Activated CD4-positive, alpha-beta T cell treated with anti-CD3 and anti-CD28 coated beads, Interleukin-2, Interleukin-4, amounts not matched to agents 100 ng/mL and 50 ng/mL, durations not matched to agents 16 hours and 8 hours (primary cell): ENCODE measurements at places on chromosomes 7 and 10.

GRCh38 chr7:28505014-28505413 is 92.7 kb downstream of the CREB5 start:
- no peak for DNase-seq

GRCh38 chr10:68074031-68074774 is 880 bp downstream of the HERC4 start:
- DNase-seq: no peak

GRCh38 chr10:130261306-130261705 is 125.1 kb downstream of the GLRX3 start:
- no peak for DNase-seq

GRCh38 chr10:22491480-22491879 is 146.2 kb downstream of the SPAG6 start:
- no peak for DNase-seq

DNA sequence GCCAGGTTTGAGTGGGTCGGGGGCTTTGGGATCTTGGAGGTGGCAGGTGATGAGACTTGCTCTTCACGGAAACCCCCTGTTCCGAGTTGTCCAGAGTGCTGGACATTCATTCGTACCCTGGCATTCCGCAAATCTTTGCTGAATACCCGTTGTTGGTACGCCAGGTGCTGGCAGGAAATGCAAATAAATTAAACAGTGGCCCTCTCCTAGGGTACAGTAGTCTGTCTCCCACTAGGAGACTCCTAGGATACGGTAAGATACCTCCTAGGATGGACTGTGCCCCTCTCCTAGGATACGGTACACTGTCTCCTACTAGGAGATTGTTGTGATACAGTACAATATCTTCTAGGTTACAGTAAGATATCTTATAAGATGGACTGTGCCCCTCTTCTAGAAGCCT is 544 bp downstream of the SEC23IP start:
- DNase-seq: no peak

DNA sequence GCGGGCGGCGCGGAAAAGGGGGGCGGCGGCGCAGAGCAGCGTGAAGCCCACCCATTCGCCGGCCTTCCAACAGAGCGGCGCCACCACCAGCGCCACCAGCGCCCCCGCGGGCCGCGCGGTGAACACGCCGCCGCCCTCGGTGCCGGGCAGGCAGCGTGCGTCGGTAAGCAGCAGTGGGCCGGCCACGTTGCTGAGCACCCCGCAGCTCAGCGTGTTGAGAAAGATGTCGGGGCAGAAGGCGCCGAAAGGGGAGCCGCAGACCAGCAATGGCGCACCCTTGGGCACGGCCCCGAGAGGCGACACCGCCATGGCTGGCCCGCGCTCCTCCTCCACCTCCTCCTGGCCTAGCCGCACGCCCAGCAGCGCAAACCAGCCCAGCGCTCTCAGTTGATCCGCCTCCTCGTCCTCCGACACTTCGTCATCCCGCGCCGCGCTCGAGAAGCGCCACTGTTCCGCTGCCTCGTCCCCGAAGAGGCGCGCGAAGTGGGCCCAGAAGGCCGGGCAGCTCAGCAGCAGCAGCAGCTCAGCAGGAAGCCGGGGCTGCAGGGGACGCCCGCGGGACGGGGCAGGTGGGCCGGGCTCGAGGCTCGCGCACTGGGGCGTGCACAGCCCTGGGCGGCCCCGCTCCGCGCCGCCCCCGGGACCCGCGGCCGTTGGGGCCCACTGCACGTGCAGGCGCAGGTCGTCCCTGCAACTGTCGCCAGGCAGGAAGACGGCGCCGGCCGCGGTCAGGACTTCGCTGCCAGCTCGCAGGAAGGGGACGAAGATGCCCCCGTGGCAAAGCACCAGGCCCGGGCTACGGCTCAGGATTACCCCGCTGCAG is 623 bp downstream of the TYSND1 start:
- peak; percentile 64 for DNase-seq

DNA sequence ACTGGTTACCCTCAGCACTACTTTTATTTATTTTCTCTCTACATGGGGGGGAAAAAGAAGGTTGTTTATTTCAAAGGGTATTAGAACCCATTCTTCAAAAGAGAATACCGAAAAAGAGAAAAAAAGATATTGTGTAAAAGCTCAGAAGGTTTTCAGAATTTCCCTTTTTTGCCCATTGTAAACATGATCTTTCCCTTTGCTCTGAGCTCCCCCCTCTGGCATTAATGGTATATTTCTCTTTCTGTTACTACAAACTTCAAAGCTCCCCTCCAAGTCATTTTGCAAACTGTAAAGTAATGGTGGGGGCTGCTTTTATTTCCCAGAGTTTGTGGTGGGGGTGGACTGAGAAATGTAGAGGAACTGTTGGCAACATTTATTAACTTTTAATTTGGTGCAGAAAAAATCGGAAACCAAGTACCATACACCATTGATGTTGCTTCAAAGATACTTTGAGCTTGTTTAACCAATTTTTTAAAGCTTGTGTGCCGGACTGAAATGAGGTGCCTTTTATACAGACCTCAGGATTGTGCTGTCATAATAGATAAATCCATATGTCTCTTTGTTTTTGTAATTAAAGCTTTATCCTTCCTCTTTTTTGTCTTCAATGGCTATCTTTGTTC is 181.5 kb downstream of the EXOC4 start:
- no peak for DNase-seq

- DNase-seq: no peak
Observed at GRCh38 chr7:34973400-34973760, 63.9 kb downstream of the DPY19L1 start.

DNA sequence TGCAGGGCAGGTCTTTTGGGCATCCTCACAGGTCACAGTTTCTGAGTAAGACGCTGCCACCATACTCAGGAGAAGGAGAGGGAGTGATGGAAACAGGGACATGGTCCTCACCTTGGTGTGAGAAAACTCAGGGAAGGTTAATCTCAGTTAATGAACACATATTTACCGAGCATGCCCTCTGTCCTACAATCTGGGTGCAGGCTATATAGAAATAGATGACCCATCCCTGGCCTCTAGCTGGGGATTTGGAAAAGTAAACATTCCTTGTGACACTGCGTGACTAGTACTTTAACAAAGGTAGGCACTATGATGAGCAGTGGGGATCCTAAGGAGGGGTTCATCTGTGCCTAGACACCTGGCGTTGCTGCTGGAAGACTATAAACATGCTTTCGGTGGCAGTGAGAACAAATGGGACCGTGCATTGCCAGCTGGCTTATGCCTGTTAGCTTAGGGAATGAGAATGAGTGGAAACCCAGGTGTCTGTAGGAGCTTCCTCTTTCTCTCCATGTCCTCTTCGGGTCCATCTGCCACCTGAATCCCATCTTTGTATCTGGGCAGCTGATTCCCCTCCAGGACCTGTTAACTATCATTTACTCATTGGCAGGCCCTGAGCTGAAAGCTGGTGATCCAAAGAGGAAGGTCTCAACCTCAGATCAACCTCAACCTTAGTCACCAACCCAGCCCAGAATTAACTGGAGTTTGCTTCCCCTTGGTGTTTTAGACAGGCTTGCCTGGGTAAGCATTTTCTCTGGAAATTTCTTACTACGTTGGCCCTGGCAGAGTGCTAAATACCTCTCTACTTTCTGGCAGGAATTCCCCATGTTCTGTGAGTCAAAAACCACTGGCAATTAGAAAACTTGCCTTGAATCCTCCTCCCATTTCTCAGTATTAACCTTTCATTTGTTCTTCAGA is 794 bp downstream of the MBL2 start:
- no peak for DNase-seq

- no peak for DNase-seq
Observed at GRCh38 chr7:151247611-151248345, 716 bp downstream of the SMARCD3 start.

DNA sequence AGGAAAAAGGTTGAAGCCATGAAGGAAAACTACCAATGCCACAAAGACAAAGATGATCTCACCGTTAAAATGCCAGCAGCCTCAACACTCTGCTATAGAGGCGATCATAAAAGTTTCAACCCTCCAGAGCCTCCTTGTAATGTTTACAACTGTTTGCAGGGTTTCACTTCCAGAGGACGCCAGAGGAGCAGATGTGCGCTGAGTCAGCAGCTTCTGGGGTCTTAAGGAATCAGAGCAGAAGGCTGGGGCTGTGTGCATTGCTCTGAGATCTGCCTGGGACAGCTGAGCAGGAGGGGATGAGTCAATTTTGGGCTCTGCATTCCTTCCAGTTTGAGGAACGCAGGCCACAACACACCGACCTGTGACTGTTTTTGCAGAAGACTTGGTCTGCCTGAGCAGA is 98.3 kb downstream of the TMEM130 start:
- DNase-seq: no peak

- no peak for DNase-seq
Observed at GRCh38 chr10:94194256-94194655, 168.5 kb downstream of the NOC3L start.

DNA sequence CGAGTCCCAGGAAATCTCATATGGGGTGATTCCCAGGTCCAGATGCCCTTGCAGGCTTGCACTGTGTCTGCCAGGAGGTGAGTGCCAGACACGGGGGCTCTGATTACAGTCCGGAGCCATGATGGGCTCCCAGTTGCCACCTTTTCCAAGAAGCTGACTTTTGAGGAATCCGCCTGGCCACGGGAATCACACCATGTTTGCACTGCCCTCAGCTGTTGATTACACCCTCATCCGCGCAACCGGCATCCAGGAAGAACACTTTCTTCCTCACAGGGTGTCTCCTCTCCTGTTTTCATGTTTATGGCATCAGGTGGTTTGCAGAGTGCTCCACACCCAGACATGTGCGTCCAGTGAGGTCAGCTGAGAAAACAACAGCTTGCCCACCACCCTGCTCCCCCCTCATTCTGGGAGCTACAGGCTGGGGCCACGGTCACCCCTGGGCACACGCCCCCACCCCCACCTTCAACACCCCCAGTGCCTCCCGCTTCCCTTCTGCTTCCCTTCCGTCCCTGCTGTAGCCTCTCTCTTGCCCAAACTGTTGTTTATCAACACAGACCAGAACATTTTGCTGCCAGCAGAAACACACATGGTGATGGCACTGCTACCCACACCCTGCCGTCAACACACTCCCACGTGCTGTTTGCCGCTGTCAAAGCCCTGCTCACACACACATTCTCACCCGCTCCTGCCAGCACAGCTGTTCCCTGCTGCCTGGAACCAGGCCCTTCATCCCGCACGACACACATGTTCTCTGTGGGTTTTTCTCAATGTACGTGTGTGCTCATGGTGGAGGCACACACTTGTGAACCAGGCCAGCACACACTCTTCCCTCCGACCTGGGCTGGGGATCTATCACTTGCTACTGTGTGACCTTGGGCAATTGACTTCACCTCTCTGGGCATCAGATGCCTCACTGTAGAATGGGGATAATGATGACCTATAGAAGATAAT is 35.8 kb downstream of the DDIT4 start:
- no peak for DNase-seq

- no peak for DNase-seq
Observed at GRCh38 chr7:136807598-136807997, 60.9 kb upstream of the CHRM2 start.

DNA sequence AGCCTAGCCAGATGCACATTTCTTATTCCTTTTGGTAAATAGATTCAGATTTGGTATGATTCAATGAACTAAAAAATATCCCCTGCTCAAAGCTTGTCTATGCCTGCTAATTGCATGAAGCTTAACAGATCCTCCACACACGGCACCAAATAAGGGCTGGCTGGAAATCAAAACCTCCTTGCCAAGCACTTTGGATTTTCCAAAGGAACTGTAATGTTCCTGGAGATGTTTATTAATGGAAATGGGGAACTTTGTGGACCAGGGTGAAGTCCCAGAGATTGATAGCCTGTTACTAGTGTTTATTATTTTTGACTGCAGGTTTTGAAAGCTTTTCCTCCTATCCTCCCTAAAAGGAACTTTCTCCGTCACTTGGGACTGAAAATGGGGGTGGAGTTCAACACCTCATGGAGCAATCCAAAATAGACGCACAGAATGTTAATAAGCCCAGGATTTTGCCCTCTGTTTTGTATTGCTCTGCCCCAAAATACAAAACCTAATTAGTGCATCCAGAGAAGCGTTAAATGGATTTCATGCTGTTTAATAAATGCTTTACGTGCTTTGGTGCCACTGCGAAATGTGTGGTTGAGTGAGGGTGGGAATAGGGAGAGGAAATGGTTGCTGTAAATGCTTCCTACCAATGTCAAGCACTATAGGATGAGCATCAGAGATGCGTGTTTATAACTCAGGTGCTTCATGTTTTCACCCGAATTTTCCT is 1027.7 kb downstream of the LRMDA start:
- no peak for DNase-seq

- DNase-seq: no peak
Observed at GRCh38 chr7:711922-712380, 14.5 kb upstream of the DNAAF5 start.

DNA sequence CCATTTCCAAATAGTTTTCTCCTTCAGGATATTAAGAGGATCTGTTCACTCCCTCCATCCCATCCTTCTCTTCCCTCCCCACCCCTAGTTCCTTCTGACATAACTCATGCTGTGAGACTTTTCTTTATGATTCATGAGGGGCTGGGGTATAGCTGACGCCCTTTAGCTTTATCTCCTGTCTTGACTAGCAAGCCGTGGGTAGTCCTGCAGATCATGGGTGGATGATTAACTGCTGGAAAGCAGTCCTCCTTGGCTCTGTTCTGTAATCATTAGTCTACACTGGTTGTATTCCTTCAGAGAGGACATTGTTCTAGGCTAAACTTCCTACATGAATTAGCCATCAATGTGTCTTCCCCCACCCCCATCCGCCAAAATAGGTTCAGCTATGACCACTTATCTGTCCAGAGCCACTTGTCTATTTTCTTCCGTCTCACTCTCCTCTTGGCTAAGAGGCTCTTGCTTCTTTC is 135.4 kb downstream of the LRRC4 start:
- DNase-seq: no peak

GRCh38 chr7:151687523-151688235 is 168.0 kb upstream of the RHEB start:
- no peak for DNase-seq

DNA sequence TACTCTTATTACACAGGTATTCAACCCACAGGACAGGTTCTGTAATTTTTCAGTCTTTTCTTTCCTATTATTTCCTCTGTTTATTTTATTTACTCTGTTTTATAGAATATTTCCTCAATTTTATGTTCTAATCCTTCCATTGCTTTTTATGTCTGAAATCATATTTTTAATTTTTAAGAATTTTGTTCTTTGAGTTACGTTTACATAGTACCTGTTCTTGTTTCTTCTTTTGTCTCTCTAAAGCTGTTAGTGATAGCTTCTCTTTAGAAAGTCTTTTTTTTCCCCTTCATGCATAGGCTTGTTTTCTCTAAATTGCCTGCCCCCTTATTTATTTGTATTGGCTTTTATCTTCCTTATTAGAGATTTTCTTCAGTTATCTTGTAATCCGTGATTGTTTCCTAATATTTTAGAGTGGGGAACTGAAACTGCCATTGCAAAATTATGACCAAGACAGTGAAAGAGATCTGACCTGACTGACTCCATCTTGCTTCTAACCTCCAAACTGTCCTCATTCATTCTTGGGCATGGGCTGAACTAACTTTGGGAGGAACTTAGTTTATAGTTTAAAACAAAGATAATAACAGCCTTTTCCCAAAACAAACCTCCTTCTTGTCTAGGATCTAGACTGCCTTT is 187.6 kb downstream of the PFKFB3 start:
- DNase-seq: no peak

- DNase-seq: peak; percentile 65
Observed at GRCh38 chr7:148699024-148699781, 500 bp downstream of the CUL1 start.
